ENCODE measurements at places on chromosomes 13 and 19.

- DNase-seq = no peak
Observed at GRCh38 chr19:31109636-31110035, 239.6 kb downstream of the TSHZ3 start.

- no peak for DNase-seq
Observed at GRCh38 chr13:29118471-29118870, 298.3 kb downstream of the MTUS2 start.

DNA sequence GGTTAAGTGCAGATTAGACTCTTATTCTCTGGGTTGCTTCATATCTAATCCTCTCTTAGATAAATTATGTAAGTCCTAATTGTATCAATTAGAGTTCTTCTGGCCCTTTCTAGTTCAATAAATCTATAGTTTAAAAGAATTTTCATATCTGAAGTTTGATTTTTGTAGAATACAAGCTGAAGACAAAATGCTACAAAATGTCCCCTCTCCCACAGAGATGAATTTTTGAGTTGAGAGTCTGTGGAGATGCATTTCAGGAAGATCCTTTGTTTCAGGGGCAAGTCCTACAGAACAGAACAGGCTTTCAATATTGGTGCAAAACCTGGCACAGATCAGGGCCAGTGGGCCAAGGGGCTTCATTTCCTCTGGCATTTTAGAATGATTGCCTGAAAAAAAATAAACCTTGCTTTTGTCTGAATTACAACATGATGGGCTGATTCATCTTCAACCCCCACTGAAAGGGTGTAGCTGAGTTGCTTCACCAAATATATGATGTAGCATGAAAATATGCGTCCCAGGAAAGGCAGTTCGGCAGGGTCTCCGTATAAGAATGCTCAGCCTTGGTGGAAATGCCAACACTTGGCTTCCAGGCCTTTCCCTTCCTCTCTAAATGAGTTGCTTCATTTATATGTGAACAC lies 6.4 kb upstream of the IPO5 start:
- no peak for DNase-seq

DNA sequence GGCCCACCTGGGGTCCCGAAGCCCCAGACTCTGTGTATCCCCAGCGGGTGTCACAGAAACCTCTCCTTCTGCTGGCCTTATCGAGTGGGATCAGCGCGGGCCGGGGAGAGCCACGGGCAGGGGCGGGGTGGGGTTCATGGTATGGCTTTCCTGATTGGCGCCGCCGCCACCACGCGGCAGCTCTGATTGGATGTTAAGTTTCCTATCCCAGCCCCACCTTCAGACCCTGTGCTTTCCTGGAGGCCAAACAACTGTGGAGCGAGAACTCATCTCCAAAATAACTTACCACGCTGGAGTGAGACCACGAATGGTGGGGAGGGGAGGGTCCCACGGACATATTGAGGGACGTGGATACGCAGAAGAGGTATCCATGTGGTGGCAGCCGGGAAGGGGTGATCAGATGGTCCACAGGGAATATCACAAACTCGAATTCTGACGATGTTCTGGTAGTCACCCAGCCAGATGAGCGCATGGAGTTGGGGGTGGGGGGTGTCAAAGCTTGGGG lies 1.0 kb upstream of the ICAM5 start:
- DNase-seq = no peak

DNA sequence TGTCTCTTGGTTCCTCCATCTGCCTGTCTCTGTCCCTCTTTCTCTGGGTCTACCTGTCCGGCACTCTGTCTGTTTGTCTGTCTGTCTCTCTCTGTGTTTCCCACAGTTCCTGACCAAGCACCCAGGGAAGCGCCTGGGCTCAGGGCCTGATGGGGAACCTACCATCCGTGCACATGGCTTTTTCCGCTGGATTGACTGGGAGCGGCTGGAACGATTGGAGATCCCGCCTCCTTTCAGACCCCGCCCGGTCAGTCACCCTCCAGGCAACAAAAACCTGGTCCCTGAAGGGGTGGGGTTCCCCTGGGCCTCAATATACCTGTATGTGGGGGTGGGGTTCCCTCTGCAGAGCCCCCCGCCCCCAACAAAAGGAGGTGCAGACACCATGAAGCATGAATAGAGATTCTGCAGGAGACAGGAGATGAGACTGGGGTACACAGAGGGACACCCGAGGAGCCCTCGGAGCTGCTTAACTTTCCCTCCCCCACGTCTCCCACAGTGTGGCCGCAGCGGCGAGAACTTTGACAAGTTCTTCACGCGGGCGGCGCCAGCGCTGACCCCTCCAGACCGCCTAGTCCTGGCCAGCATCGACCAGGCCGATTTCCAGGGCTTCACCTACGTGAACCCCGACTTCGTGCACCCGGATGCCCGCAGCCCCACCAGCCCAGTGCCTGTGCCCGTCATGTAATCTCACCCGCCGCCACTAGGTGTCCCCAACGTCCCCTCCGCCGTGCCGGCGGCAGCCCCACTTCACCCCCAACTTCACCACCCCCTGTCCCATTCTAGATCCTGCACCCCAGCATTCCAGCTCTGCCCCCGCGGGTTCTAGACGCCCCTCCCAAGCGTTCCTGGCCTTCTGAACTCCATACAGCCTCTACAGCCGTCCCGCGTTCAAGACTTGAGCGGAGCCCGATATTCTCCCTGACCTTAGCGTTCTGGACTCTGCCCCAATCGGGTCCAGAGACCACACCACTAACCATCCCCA lies 2.6 kb upstream of the CACNG7 start:
- peak; percentile 48 for DNase-seq

GRCh38 chr19:31275068-31275334 lies 74.2 kb downstream of the TSHZ3 start:
- no peak for DNase-seq

DNA sequence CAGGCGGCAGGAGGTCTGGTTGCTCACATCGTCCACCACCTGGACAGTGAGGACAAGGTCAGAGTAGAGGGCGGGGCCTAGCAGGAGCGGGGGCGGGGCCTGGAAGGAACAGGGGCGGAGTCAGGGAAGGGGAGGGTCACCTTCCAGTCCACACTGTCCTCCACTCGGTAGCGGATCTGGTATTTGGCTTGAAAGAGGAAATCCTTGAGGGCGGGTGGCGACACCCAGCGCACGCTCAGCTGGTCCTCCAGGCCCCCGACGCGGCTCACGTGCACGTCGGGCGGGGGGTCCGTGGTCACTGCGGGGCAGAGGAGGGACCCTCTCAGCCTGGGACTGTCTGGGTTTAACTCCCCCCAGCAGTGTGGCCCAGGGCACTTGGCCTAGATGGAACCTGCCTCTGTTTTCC lies 8.2 kb downstream of the REX1BD start:
- DNase-seq = peak; percentile 85

- no peak for DNase-seq
Observed at GRCh38 chr13:72165276-72165675, 298.3 kb upstream of the DACH1 start.

DNA sequence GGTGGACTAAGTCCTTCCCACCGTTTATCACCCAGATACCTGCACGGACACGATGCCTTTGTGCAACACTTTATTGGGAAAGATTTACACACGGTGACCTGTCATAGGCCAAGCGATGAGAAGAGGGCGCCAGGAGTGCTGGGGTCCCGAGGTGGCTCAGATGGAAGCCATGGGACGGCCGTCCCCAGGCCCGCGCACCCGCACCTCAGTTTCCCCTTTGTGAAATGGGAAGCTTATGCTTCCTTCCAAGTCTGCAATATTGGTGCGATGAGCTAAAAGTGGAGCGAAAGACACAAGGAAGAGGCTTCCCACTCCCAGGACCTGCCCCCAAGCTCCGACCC lies 369 bp upstream of the TMC4 start:
- DNase-seq = no peak

Data from body of pancreas (tissue), 4 donors.